Subcutaneous adipose tissue (tissue), 4 donors: ENCODE measurements at places on chromosomes 2 and 18. TPM values are rescaled to one million over a fixed set of nuclear protein-coding genes. Genes with fewer than 3 reads are reported as not detected.

APCDD1 gene
- total RNA-seq, result 93.5 TPM

PSME4 gene
- total RNA-seq, result 69.6 TPM

TSPYL6 gene
- total RNA-seq, result 0.22 TPM

NHEJ1 gene
- 27.7 TPM for total RNA-seq

CRYGC gene
- total RNA-seq, result not detected

SMCHD1 gene
- 142 TPM for total RNA-seq

PDE11A gene
- total RNA-seq, result 0.33 TPM

EMILIN2 gene
- 107 TPM for total RNA-seq

C2orf81 gene
- total RNA-seq, result 0.88 TPM

DNER gene
- 0.57 TPM for total RNA-seq

KCTD1 gene
- 5.9 TPM for total RNA-seq

FAM161A gene
- 1.1 TPM for total RNA-seq

TMEM198 gene
- total RNA-seq, result 0.68 TPM

CAVIN2 gene
- total RNA-seq, result 120 TPM

KIF5C gene
- total RNA-seq, result 4.6 TPM
